ENCODE measurements at places on chromosomes 7 and 10.

- no peak for DNase-seq
Observed at GRCh38 chr10:5234106-5234860, 37.6 kb downstream of the AKR1C4 start.

DNA sequence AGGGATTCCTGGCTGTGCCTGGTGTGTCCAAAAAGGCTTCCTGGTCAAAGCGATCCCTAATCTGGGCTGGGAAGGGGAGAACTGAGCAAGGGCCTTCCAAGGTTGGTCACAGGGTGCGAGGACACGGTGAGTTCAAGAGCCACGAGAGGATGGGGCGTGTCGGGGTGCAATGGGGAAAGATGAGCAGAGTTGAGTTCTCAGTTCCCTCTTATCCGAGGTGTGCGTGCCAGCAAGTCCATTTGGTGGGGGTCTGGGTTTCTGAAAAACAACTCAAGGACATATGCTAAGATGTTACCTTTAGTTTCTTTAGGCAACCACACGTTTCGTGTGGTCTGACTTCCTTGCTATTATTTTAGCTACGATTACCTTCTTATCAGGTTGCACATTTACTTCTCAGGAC, 1.3 kb downstream of the ZNF775 start:
- DNase-seq: no peak

DNA sequence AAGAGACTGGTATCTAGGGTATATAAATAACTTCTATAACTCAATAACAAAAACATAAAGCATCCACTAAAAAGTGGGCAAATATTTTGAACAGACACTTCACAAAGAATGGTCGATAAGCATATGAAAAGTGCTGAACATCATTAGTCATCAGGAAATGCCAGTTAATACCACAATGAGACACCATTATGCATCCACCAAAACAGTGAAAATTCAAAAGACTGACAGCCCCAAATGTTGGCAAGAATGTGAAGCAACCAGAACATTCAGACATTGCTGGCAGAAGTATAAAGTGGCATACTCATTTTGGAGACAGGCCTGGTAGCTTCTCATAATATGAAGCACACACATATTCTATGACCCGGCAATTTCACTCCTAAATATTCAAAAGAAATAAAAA, 26.5 kb upstream of the GSAP start:
- DNase-seq: no peak

DNA sequence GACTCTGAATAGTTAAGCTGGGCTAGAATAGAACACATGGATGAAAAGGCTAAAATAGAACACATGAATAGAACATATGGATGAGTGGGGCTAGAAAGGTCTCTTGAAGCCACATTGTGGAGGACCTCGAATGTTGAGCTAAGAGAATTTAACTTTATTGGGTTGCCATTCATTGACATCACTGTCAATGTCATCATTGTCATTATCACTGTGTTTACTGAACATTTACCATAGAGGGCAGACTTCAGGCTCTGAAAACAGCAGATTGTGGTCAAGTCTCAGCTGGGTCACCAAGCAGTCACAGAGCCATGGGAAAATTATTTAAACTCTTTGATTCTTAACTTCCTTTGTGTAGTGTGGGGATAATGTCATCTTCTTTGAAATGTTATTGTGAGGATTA, 80.4 kb downstream of the WDFY4 start:
- DNase-seq: no peak

Data from left lung (tissue), 14 donors.